ENCODE measurements at places on chromosomes 1 and 21.

- no peak for DNase-seq
These were observed 6.9 kb downstream of the SLC26A9 start for GRCh38 chr1:205936311-205936710.

DNA sequence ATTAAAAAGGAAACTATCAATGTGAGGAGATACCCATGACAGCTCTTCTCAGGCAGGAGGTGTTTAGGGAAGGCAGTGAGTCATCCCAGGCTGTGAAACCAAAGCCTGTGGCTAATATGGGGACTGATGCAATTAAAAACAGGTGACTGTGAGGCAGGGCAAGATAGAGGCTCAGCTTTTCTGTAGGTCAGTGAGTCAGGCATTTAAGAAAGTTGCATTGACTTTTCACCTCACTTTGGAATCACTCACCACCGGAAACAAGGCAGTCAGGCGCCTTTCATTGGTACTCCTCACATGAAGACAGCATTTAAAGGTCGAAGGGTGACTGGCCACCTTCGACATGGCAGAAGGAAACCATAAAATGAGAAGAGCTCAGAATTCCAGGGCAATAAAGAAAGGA lies 54.5 kb downstream of the PAPPA2 start:
- no peak for DNase-seq

GRCh38 chr1:93033029-93033428 lies 46.1 kb upstream of the MTF2 start:
- DNase-seq: no peak

- DNase-seq: no peak
These were observed 6.7 kb upstream of the IL10RB start for GRCh38 chr21:33259428-33259827.

DNA sequence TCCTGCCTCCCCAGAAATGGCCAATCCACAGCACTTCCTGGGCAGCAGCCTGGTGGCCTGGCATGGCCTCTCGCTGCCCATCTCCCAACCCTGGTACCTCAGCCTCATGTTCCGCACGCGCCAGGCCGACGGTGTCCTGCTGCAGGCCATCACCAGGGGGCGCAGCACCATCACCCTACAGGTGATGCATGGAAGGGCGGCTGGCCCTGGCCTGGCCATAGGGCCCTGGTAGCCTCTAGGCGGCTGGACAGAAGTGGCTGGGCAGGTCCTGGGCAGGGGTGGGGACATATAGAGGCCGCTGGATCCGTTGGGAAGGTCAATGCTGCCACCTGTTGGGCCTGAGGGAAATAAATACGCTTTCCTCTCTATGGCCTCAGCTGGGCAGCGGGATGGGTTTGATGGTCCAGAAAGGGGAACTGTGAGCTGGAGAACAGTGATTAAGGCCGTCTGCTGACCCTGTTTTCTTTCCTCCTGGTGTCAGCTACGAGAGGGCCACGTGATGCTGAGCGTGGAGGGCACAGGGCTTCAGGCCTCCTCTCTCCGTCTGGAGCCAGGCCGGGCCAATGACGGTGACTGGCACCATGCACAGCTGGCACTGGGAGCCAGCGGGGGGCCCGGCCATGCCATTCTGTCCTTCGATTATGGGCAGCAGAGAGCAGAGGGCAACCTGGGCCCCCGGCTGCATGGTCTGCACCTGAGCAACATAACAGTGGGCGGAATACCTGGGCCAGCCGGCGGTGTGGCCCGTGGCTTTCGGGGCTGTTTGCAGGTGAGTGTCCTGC lies 14.4 kb downstream of the CELSR2 start:
- DNase-seq: peak; percentile 72

DNA sequence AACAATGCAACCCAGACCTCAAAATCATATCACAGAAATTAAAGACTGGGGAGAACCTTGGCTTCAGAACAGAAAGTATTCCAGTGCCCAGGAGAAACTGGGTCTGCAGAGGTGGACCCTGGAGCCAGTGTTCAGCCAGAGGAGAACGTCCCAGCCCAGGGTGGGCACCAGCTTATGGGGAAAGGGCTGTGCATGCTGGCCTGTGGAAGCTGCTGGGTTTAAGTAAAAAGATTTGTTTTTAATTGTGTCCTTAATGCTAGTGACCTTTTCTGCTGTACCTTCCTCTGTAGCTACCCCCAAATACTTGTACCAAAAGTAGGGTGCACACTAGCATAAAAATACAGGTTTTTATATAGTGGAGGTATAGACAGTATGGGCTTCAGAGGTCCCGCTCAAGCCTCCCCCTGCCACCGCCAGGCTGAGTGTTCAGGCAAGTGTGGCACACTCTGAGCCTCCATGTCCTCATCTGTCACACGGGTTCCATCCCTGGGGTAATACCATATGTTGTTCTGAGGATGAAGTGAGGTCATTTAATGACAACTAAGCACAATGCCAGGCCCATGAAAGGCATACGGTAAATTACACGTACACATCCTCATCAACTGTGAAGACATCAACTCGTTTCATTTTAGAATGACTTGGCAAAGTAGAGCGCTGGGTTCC lies 47.0 kb downstream of the SLC37A1 start:
- DNase-seq: no peak

DNA sequence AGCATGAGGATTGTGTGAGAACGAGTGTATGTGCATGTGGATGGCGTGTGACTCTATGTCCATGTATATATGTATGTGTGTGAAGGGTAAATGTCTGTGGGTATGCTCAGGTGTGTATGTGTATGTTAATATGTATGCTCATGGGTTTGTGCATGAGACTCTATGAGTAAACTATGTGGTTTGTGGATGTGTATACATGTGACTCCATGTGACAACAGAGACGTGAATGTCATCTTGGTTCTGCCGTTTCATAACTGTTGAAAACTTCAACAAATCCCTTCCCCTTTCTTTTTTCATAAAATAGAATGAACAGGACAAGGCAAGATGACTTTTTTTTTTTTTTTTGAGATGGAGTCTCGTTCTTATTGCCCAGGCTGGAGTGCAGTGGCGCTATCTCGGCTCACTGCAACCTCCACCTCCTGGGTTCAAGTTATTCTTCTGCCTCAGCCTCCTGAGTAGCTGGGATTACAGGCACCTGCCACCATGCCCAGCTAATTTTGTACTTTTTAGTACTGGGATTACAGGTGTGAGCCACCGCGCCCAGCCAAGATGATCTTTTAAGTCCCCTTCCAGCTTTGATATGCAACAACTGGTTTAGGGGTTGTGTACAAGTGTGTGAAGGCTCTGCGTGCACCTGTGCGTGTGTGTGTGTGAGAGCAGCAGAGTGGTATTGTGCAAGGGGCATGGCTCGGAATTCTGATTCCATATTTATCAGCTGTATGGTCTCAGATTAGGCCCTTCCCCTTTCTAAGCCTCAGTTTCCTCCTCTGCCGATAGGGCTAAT lies 106.3 kb downstream of the EBNA1BP2 start:
- no peak for DNase-seq

GRCh38 chr1:4006676-4007374 lies 106.8 kb upstream of the C1orf174 start:
- DNase-seq: peak; percentile 18

DNA sequence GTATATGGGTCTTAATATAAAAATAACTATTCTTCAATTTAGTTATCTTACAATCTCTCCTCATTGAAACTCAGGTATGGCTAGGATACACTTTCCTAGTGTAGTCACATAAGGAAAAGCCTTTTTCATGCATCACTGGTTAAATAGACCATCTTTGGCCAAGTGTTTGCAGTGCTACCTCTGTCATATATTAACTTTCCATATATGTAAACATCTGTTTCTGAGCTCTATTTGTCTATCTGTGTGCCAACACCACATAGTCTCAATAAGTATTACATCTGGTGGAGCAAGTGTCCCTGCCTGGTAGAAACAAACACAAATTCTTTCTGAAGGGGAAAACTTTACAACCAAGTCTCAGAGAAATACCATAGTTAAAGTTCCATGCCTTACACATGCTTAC lies 134.6 kb downstream of the TSEN15 start:
- no peak for DNase-seq

DNA sequence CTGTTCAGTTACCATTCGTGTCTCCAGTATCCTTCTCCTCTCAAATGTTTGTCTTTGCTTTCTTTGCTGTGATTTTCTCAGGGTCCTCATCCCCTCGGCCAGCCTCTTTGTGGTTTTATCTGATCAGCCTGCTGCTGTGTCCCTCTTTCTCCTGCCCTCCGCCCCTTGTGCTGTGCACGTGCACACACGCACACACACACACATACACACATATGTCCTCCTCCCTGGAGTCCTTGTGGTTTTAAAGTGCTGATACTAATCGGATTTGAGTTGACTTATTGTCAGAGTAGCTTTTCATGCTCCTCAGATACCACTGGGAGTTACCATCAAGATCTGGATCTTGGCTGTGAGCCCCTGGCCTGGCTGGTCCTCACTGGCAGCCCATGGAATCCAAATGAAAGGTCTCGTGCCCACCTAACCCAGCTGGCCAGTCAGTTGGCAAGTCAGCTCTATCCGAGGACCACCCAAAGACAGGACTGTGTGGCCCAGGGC lies 34.1 kb downstream of the QSOX1 start:
- no peak for DNase-seq

GRCh38 chr1:236419502-236419901 lies 25.4 kb downstream of the EDARADD start:
- DNase-seq: no peak

GRCh38 chr1:8213676-8214075 lies 104.2 kb upstream of the SLC45A1 start:
- no peak for DNase-seq

- no peak for DNase-seq
These were observed 10.3 kb downstream of the MYOC start for GRCh38 chr1:171642197-171642596.

DNA sequence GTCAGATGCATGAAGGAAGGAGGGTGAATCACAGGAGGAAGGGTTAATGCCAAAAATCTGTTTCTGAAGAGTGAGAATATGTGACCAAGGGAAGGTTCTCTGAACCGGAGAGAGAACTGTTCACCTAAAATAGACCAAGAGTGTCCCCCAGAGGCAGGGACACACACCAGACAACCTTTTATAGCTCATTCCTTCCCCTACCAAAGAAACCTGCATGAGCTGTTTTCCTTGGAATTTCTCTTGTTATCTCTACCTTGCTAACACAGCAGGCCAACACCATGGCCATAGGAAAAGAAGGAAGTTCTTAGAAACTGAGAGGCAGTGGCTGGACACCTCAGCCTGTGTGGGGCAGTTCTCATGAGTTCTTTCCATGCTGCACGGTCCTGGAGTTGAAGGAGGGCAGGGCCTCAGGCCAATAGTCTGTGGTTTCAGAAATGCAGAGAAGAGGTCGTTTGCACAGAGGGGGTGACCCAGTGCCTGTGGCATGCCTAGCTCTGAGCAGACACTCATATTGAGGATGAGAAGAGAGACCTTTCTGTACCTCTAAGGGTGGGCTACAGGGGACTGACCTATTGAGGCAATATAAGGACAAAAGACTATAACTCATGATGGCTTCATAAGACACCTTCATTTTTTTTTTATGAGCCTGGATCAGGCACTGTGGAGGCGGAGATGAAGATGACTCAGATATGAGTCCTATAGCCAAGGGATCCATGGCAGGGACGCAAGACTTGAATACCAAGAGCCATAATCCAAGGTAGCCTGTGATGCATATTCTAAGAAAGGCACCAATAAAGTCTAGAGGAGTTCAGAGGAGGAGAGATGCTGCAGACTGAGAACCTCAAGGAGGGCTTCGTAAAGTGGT lies 39.4 kb downstream of the IGFN1 start:
- DNase-seq: no peak

- DNase-seq: no peak
These were observed 15.5 kb upstream of the TFF3 start for GRCh38 chr21:42330380-42331371.

- peak; percentile 37 for DNase-seq
These were observed 24.9 kb upstream of the CR1L start for GRCh38 chr1:207619871-207620542.

DNA sequence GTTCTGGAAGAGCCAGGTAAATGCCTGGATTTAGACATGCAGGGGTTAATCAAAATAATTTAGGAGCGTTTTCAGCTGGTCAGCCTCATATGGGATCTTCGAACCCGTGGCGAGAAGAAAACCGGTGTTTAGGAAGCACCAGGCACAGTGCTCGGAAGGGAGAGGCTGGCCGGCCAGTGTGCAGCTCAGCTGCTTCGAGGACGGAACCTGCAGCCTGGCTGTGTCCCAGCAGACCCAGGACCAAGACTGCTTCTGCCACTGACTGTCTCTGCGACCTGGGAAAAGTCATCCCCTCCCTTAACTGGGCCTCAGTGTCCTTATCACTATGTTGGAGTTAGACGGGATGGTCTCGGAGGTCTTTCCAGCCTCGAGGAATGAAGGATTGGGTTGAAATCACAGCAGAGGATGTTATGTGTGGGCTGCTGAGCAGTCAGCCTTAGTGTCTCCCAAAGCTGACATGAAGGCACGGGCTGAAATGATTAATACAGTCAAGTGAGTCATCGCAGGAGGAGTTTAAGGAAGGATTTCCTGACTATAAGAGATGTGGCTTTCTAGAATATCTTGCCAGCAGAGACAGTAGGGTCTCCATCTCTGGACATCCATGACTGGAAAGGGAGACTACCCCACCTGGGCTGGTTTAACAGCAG lies 20.8 kb downstream of the PPFIA4 start:
- no peak for DNase-seq

GRCh38 chr1:163173121-163173520 lies 29.6 kb downstream of the RGS5 start:
- DNase-seq: no peak

All from CD4-positive, alpha-beta T cell treated with Interleukin-4 for 1 hour (primary cell).